ENCODE measurements at places on chromosomes 3 and 15.

DNA sequence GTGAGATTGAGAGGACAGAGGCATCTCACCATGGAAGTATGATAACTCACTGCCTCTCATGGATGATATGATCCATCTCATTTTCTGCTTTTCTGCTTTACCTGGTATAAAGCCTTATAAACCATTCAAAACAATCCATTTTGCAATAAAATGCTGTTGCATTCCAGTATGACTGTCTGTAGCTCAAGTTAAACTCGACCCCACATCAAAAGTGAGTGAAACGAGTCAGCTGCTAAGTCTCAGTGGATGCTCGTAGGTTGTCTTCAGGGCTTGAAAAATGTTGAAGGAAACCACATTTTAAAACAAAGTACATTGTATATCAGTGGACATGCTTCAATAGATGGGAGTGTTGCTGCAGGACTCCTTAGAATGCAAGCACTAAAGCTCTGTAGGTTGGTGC, 839.0 kb downstream of the TUSC7 start:
- DNase-seq: no peak

DNA sequence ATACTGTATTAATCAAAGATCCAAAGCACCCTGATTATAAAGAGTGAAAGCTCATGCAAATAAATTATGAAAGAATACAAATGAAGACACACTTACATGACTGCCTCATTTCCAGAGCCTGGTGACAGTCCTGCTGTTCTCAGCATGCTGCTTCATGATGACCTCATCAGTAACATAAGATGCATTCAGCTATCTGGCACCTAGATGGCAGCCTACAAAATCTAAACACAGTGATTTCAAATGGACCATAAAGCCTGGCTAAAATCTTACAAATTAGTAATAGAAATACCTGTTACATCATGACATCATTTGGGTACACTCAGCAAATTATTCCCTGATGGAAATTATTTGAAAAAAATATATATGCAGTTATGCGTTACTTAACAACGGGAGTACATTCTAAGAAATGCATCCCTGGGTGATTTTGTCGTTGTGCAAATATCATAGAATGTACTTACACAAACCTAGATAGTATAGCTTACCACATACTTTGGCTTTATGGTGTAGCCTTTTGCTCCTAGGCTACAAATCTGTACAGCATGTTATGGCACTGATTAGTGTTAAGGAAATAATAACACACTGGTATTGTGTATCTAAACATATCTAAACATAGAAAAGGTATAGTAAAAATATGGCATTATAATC, 207.2 kb downstream of the EPHA3 start:
- DNase-seq: no peak

GRCh38 chr3:173567997-173568396, 170.5 kb downstream of the NLGN1 start:
- no peak for DNase-seq

GRCh38 chr3:143413372-143413771, 293.8 kb downstream of the CHST2 start:
- no peak for DNase-seq

Data from activated CD8-positive, alpha-beta memory T cell treated with anti-CD3 and anti-CD28 coated beads for 1 hour (primary cell).